Left renal cortex interstitium (tissue), 4 donors: ENCODE measurements at places on chromosomes 11 and 22. TPM values are rescaled to one million over a fixed set of nuclear protein-coding genes. Genes with fewer than 3 reads are reported as not detected.

DNA sequence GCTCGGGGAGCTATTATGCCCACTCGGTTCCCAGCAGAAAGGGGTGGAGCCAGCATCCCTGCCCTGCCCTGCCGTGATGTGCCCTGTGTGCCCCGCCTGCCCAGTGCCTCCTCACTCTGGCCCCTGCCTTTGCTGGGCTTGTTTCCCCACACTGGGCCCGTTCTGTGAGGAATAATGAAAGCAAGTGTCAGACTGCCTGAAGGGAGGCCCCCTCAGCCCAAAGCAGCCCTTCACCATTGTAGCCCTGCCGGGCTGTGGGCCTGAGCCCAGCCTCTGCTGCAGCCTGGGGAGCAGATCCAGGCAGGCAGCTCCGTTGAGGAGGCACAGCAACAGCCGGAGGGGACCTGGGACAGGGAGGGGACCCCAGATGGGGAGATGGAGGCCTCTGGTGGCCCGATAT is 20.2 kb upstream of the NEFH start:
- no peak for DNase-seq

GRCh38 chr11:36722421-36722820 is 124.4 kb upstream of the RAG2 start:
- no peak for DNase-seq

- no peak for DNase-seq
Observed at GRCh38 chr22:31904651-31905050, 39.7 kb upstream of the YWHAH start.

- peak; percentile 51 for DNase-seq
Observed at GRCh38 chr22:26463101-26463661, 20.4 kb downstream of the HPS4 start.

DNA sequence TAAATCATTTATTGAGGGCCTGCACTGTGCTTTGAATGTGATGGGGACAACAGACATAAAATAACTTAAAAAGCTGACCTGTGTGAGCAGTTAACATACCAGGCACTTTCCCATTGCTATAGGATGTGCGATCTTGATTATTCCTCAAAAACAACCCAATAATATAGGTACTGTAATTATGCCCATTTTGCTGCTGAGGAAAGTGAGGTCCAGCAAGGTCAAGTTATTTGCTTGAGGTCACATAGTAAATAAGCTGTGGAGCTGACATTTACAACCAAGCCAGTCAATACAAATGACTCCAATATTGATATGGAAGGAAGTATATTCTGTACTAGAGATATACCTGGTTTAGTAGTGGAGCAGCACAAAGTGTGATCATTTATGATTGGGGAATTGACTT is 96.2 kb downstream of the TEAD1 start:
- DNase-seq: no peak

Gene ROBO4
- polyA plus RNA-seq: 18.5 TPM

Gene ESAM
- polyA plus RNA-seq: 73.1 TPM

- DNase-seq: no peak
Observed at GRCh38 chr11:61785837-61786402, 6.5 kb downstream of the TMEM258 start.

DNA sequence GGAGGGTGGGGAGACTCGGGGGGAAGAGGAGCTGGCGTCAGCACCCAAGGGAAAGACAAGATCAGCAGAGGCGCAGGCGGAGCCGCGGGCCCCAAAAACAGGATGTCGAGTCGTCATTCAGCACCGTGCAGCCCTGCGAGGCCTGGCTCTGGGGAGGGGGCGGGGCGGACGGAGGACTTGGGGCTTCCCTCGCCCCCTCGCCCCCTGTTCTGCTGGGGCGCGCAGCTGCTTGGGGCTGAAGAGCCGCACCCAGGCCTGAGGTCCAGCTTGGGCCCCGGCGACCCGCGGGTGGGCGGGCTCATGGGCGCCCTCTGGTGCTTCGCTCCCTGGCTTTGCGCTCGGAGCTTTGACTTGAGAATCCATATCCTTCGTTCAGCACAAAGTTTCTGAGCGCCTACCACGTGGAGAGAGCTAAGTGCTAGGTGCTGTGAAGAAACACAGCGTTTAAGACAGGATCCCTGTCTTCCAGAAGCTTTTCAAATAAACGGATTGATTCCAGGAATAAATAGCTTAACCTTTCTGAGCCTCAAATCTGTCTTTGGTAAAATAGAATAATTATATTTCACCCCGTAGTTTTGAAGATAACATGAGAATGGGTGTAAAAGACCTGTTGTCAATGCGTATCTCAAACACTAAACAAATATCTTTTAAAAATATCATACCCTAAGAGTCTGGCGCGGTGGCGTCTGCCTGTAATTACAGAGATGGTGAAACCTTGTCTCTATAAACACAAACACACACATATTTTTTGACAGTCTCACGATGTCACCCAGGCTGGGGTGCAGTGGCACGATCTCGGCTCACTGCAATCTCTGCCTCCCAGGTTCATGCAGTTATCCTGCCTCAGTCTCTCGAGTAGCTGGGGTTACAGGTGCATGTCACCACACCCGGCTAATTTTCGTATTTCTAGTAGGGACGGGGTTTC is 929 bp upstream of the RHOG start:
- peak; percentile 69 for DNase-seq

DNA sequence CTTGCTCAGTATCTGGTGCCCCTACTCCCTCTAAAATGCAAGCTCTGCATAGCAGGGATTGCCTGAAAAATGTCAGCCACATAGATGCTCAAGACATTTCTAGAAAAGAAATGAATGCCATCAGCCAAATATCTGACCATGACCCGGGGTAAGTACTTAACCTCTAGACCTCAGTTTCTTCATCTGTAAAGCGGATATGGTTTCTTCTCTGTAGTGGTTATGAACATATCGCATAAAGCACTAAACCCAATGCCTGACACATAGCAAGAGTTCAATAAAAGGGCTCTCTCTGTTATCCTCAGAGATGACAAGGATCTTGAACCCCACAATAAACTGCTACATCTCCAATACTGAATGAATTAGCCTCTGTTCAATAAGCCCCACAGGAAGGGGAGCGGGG is 122.6 kb downstream of the ABTB2 start:
- no peak for DNase-seq

DNA sequence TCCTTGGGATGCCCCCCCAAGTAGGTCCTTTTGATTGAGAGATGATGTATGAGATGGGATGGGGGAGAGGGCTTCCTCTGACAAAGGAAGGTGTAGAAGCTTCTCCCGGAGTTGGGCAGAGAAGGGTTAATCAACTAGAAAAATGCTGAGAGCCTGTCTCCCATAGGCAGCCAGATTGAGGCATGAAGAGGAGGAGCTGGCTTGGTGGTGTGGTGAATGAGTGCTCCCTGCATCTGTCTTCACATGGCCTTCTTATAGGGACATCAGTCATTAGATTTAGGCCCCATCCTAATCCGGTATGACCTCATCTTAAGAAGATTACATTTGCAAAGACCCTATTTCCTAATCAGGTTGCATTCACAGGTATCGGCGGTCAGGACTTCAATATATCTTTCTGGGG is 61.1 kb downstream of the NFAM1 start:
- DNase-seq: no peak

DNA sequence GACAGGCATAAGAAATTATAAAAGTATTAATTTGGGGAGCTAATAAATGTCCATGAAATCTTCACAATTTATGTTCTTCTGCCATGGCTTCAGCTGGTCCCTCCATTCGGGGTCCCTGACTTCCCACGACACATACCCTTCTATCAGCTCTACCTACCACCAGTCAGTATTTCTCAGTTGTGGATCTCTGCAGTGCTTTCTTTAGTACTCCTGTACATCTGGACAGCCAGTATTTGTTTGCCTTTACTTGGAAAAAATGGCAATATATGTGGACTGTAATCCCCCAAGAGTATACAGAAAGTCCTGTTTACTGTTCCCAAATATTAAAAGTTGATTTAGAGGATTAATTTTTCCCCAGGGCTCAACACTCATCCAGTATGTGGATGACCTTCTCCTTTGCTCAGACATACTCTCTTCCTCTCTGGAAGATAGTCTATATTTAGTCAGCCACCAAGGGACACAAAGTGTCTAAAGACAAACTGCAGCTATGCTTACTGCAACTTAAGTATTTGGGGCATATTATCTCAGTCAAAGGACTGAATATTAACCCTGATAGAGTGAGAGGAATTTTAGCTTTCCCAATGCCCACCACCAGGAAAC is 7.3 kb upstream of the FDX1 start:
- DNase-seq: no peak

GRCh38 chr11:83115026-83115425 is 41.9 kb upstream of the PCF11 start:
- DNase-seq: no peak

Gene OR5D16
- not detected for polyA plus RNA-seq

GRCh38 chr11:1382429-1382828 is 7.3 kb upstream of the BRSK2 start:
- DNase-seq: no peak

Gene FUT4
- polyA plus RNA-seq: 6.0 TPM

- no peak for DNase-seq
Observed at GRCh38 chr11:45178890-45179671, 32.6 kb downstream of the PRDM11 start.

- DNase-seq: no peak
Observed at GRCh38 chr11:31790649-31791048, 20.5 kb downstream of the PAX6 start.

GRCh38 chr11:10864688-10865087 is 6.8 kb upstream of the ZBED5 start:
- DNase-seq: no peak

- no peak for DNase-seq
Observed at GRCh38 chr11:44957040-44957515, 6.4 kb upstream of the TP53I11 start.

Gene FAM111B
- 11.2 TPM for polyA plus RNA-seq

GRCh38 chr11:84103096-84103495 is 816.9 kb upstream of the CCDC90B start:
- DNase-seq: no peak

DNA sequence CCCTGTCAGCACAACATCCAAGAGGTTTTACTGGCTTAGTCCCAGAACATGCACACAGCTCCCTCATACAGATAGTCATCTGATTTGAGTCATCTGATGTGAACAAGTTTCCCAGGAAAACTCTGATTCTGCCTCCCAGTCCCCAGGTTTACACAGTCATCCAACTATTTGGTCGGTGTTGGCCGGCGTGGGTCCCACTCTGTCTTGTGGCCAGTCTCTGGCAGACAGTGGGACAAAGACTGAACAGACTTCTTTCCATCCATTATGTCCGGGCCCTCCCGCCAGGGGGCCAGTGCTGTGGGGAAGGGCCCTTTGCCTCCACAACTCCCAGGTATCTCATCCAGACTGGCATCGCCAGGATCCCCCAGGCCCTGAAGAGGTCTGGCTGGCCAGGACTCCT is 60.0 kb downstream of the BTG4 start:
- DNase-seq: no peak

GRCh38 chr11:59138643-59139042 is 4.0 kb upstream of the FAM111A start:
- DNase-seq: no peak

DNA sequence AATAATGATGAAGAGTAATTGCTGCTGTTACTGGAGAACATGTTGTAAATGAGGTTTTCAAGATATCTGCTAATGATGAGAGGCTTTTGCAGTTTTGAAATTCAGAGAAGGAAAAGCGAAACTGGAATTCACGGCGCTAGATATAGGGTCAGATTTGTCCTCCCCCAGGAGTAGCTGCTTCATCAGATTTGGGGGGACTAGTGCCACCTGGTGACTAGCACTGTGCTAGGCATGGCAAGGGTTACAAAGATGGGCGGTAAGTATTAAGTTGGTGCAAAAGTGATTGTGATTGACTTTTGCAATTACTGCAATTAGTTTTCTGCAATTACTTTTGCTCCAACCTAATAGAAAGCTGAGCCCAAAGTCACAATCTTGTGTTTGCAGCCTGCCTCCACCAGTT is 879.9 kb upstream of the TENM4 start:
- DNase-seq: no peak

- no peak for DNase-seq
Observed at GRCh38 chr11:60989093-60989650, 17.7 kb downstream of the CD6 start.

DNA sequence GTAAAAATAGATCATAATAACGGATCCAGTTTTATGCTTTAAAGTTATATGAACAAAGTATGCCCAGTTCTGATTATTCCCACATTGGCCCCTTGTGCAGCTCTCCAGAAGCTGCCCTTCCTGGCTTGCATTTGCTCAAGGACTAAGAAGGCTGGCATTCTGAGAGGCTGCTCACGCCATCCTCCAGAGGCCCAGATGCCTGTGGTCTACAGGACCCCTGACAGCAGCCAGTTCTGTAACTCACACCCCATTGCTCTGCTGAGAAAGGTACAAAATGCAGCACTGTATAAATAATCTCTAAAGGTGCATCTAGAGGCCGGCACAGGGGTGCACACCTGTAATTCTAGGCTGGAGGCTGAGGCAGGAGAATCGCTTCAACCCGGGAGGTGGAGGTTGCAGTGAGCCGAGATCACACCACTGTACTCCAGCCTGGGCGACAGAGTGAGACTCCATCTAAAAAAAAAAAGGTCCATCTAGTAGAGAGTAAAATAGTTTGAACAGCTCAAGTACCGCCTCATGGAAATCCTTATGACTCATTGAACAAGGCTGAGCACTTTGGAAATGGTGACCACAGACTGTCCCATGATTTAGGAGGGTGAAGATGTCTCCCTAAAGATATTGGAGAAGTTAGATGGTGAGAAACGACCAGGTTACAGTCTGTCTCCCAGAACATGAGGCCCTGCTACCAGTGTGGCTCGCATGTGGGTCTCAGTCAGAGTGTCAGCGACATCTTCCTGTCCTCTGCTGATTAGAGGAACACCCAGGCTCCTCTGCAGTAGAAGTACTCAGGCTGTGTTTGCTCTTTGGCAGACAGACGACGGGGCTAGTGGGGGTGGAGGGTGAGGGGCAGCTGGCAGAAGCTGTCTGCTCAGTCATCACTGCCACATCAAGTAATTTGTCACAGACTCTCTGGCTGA is 56.3 kb downstream of the KREMEN1 start:
- DNase-seq: no peak

- DNase-seq: peak; percentile 48
Observed at GRCh38 chr11:78420255-78420764, 2.7 kb upstream of the GAB2 start.

- no peak for DNase-seq
Observed at GRCh38 chr11:74739546-74740270, 8.5 kb upstream of the CHRDL2 start.
